Lower lobe of right lung (tissue), 2 donors: ENCODE measurements at places on chromosomes 12 and 14. TPM values are rescaled to one million over a fixed set of nuclear protein-coding genes. Genes with fewer than 3 reads are reported as not detected.

Gene DBX2
- 0.12 TPM for total RNA-seq

Gene TAS2R30
- total RNA-seq, result 3.9 TPM

Gene ANKRD33
- total RNA-seq, result not detected

Gene NPFF
- not detected for total RNA-seq

Gene PMEL
- 1.2 TPM for total RNA-seq

Gene PTGER2
- 6.2 TPM for total RNA-seq

Gene METTL25
- total RNA-seq, result 15.7 TPM

Gene AKAP6
- 8.6 TPM for total RNA-seq

Gene ENDOU
- total RNA-seq, result not detected

Gene TSPAN19
- total RNA-seq, result 6.6 TPM

GRCh38 chr14:84042992-84043391 lies 1487.0 kb upstream of the FLRT2 start:
- no peaks in the 10 kb centered on the region for H3K36me3 ChIP-seq
- DNase-seq, result no peak
- no peaks in the 10 kb centered on the region for H3K4me1 ChIP-seq
- no peaks in the 10 kb centered on the region for H3K27me3 ChIP-seq
- H3K4me3 ChIP-seq, result no peak overlapping the region
- no peak overlapping the region for H3K27ac ChIP-seq

- H3K4me1 ChIP-seq, result peaks cover 35% of the 10 kb centered on the region
- H3K4me3 ChIP-seq, result peak overlapping the region; percentile 79
- peaks cover 1% of the 10 kb centered on the region for H3K36me3 ChIP-seq
Observed at GRCh38 chr12:53324113-53324778, 2.8 kb upstream of the AAAS start.

- H3K36me3 ChIP-seq, result no peaks in the 10 kb centered on the region
- no peaks in the 10 kb centered on the region for H3K27me3 ChIP-seq
- no peak overlapping the region for H3K4me3 ChIP-seq
- H3K27ac ChIP-seq, result no peak overlapping the region
Observed at GRCh38 chr12:87935216-87935615, 94.0 kb downstream of the C12orf50 start.

GRCh38 chr12:28171356-28172060 lies 18.7 kb upstream of the CCDC91 start:
- no peaks in the 10 kb centered on the region for H3K27me3 ChIP-seq
- no peak overlapping the region for H3K4me3 ChIP-seq
- H3K36me3 ChIP-seq, result no peaks in the 10 kb centered on the region
- no peak for DNase-seq
- no peak overlapping the region for H3K27ac ChIP-seq

- H3K27ac ChIP-seq, result peak overlapping the region; percentile 67
- H3K27me3 ChIP-seq, result no peaks in the 10 kb centered on the region
- DNase-seq, result peak; percentile 66
- peaks cover 70% of the 10 kb centered on the region for H3K36me3 ChIP-seq
Observed at GRCh38 chr12:109467978-109468676, 9.0 kb downstream of the KCTD10 start.

- no peak overlapping the region for H3K4me3 ChIP-seq
- no peaks in the 10 kb centered on the region for H3K27me3 ChIP-seq
- DNase-seq, result no peak
- no peaks in the 10 kb centered on the region for H3K36me3 ChIP-seq
- H3K27ac ChIP-seq, result no peak overlapping the region
- no peaks in the 10 kb centered on the region for H3K4me1 ChIP-seq
Observed at GRCh38 chr12:43107026-43107775, 444.8 kb downstream of the ADAMTS20 start.

- no peak overlapping the region for H3K4me3 ChIP-seq
- peaks cover 6% of the 10 kb centered on the region for H3K4me1 ChIP-seq
- DNase-seq, result no peak
- no peaks in the 10 kb centered on the region for H3K27me3 ChIP-seq
- no peaks in the 10 kb centered on the region for H3K36me3 ChIP-seq
- no peak overlapping the region for H3K27ac ChIP-seq
Observed at GRCh38 chr12:70661466-70662161, 24.4 kb upstream of the PTPRB start.

GRCh38 chr12:58513301-58513834 lies 406.9 kb downstream of the LRIG3 start:
- no peak overlapping the region for H3K4me3 ChIP-seq
- H3K36me3 ChIP-seq, result no peaks in the 10 kb centered on the region
- no peak overlapping the region for H3K27ac ChIP-seq

DNA sequence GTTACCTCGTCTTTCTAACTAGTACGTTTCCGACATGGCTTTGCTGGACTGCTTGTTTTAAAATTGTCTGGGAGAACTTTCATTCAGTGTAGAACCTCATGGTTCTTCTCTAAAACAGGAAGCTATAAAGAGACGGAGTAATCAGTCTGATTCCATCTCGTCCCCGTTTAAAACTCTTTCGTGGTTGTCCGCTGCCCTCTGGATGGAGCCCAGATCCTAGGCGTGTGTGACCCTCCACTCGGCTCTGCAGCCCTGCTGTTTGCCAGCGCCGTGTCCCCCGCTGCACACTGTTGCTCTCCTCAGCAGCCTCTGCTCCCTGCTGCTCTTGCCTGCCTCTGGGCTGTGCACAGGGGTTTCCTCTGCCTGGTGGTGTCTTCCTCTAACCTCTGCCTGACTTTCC lies 50.2 kb downstream of the SLC8B1 start:
- H3K27me3 ChIP-seq, result no peaks in the 10 kb centered on the region
- peaks cover 93% of the 10 kb centered on the region for H3K36me3 ChIP-seq
- H3K27ac ChIP-seq, result no peak overlapping the region
- DNase-seq, result no peak
- no peak overlapping the region for H3K4me3 ChIP-seq

DNA sequence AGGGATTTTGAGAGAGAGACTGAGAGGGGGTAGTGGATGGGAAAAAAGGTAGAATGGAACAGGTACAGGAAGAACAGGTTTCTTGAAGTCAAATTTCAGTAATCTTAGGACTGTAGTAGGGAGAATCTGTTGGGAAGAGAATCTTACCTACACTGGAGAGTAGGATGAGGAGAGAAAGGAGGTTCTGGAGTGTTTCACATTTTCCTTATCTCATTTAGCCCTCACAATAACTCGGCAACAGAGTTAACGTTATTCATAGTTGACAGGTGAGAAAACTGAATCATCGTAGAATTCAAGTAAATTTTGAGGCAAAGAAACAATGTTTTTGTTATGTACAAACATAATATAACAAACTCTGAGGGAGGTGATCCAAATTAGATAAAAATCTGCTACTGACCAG lies 17.2 kb upstream of the STRN3 start:
- no peaks in the 10 kb centered on the region for H3K36me3 ChIP-seq
- no peak for DNase-seq
- H3K27ac ChIP-seq, result no peak overlapping the region
- no peak overlapping the region for H3K4me3 ChIP-seq

- H3K36me3 ChIP-seq, result no peaks in the 10 kb centered on the region
- H3K4me3 ChIP-seq, result no peak overlapping the region
- no peaks in the 10 kb centered on the region for H3K27me3 ChIP-seq
- H3K27ac ChIP-seq, result no peak overlapping the region
Observed at GRCh38 chr12:106276032-106276740, 26.3 kb upstream of the TCP11L2 start.

DNA sequence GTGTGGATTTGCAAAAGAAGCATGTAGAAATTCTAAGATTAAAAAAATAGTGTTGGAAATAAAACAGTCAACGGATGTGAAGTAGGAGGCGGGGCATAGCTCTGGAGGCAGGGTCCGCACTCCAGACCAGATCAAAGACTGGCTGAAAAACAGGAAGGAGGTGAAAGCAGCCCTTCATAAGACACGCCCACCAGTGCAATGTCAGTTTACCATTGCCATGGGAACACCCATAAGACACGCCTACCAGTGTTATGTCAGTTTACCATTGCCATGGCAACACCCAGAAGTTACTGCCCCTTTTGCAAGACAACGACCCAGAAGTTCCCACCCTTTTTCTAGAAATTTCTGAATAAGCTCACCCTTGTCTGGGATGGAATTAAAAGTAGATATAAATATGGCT lies 87.1 kb downstream of the FZD10 start:
- H3K4me3 ChIP-seq, result no peak overlapping the region
- H3K27ac ChIP-seq, result no peak overlapping the region
- no peaks in the 10 kb centered on the region for H3K4me1 ChIP-seq
- no peaks in the 10 kb centered on the region for H3K27me3 ChIP-seq

GRCh38 chr14:100114109-100114765 lies 45.2 kb downstream of the DEGS2 start:
- no peak for DNase-seq
- no peak overlapping the region for H3K27ac ChIP-seq
- no peaks in the 10 kb centered on the region for H3K27me3 ChIP-seq
- no peaks in the 10 kb centered on the region for H3K4me1 ChIP-seq
- peaks cover 21% of the 10 kb centered on the region for H3K36me3 ChIP-seq

GRCh38 chr12:4855121-4855924 lies 54.4 kb upstream of the KCNA1 start:
- peaks cover 13% of the 10 kb centered on the region for H3K4me1 ChIP-seq
- DNase-seq, result no peak
- no peak overlapping the region for H3K27ac ChIP-seq

- no peak overlapping the region for H3K4me3 ChIP-seq
- no peaks in the 10 kb centered on the region for H3K4me1 ChIP-seq
- H3K27ac ChIP-seq, result no peak overlapping the region
- no peaks in the 10 kb centered on the region for H3K27me3 ChIP-seq
- no peaks in the 10 kb centered on the region for H3K36me3 ChIP-seq
Observed at GRCh38 chr14:38500125-38500524, 244.2 kb upstream of the CLEC14A start.

DNA sequence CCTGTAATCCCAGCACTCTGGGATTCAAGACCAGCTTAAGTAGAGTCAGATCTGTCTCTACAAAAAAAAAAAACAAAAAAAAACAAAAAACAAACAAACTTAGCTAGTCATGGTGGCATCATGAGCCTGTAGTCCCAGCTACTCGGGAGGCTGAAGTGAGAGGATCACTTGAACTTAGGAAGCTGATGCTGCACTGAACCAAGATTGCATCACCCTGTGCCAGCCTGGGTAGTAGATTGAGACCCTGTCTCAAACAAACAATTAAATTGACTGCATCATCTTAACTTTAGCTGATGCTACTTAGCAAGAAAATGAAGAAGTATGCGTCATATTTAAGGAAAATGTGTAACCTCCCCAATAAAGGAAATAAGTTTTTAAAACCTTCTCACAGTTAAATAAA lies 136.6 kb upstream of the ATXN7L3B start:
- no peaks in the 10 kb centered on the region for H3K36me3 ChIP-seq
- no peak overlapping the region for H3K27ac ChIP-seq
- no peak for DNase-seq
- H3K4me1 ChIP-seq, result no peaks in the 10 kb centered on the region
- no peaks in the 10 kb centered on the region for H3K27me3 ChIP-seq

GRCh38 chr12:12557733-12558132 lies 4.9 kb downstream of the DUSP16 start:
- H3K4me3 ChIP-seq, result no peak overlapping the region
- H3K36me3 ChIP-seq, result no peaks in the 10 kb centered on the region
- no peak for DNase-seq
- no peaks in the 10 kb centered on the region for H3K27me3 ChIP-seq
- peaks cover 17% of the 10 kb centered on the region for H3K4me1 ChIP-seq

DNA sequence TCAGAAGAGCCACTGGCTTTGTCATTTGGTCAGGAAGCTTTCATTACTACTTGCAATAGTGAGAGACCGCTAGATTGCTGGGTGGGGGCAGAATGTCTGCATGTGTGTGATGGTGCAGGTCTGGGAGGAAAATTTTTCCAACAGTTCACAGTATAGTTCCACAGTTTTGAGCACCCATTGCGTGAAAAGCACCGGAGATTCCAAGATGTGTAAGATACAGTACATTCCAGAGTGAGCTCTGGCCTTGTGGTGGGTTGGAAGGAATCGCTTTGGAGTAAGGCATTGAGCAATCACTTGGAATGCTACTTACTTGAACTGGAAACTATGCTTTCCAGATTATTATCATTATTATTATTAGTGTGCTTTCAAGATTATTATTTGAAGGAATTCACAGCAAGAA lies 47.6 kb upstream of the FRMD6 start:
- H3K27me3 ChIP-seq, result no peaks in the 10 kb centered on the region
- no peak overlapping the region for H3K27ac ChIP-seq
- no peak for DNase-seq
- no peak overlapping the region for H3K4me3 ChIP-seq
- H3K4me1 ChIP-seq, result no peaks in the 10 kb centered on the region

DNA sequence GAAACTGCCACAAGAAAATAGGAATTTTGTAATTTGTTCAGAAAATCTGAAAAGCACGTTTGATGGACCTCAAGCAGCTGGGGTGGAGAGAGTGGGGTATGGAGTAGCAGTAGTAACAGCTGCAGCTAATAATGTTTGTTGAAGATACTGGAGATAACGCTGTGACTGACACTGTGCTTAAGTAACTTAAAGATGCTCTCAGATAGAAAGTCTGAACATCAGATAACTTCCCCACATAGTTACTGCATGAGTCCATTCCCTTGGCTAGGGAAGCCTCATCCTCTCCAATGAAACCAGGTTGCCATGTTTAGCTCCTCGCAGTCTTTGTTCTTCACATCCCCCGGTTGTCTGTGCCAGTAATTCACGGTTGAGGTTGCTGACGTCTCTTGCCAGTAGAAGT lies 24.9 kb downstream of the RMST start:
- H3K4me1 ChIP-seq, result no peaks in the 10 kb centered on the region
- no peaks in the 10 kb centered on the region for H3K36me3 ChIP-seq
- no peak overlapping the region for H3K27ac ChIP-seq
- H3K4me3 ChIP-seq, result no peak overlapping the region
- H3K27me3 ChIP-seq, result no peaks in the 10 kb centered on the region
- DNase-seq, result no peak

DNA sequence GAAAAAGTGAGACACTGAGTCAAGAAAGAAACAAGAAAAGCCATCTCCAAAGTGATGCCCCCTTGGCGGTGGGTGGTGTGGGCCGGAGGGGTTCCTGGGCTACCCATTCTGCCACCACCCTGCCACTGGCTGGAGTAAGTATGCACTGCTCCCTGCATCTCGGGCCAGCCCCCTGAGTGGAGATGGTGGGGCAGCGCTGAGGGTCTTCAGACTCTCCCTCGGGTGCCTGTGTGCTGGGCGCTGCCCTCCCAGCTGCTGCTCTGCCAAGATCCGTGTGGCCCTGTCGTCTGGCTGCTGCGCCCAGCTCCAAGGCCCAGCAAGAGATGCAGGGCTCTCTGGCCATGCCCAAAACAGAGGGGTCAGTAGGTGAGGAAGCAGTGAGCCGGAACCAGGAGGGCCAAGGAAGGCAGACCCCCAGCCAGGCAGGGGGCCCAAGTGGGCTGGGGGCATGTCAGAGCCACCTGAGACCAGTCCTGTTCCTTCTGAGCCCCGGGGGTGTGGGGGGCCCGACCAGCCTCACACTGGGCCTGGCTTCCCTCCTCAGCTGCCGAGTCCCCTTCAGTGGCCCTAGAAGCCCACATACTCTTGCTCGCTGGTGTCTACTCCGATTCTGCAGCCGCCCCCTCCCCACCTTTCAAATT lies 5.2 kb downstream of the GPR132 start:
- H3K27me3 ChIP-seq, result peaks cover 5% of the 10 kb centered on the region
- H3K4me3 ChIP-seq, result peak overlapping the region; percentile 38
- no peaks in the 10 kb centered on the region for H3K36me3 ChIP-seq
- H3K4me1 ChIP-seq, result peaks cover 65% of the 10 kb centered on the region

DNA sequence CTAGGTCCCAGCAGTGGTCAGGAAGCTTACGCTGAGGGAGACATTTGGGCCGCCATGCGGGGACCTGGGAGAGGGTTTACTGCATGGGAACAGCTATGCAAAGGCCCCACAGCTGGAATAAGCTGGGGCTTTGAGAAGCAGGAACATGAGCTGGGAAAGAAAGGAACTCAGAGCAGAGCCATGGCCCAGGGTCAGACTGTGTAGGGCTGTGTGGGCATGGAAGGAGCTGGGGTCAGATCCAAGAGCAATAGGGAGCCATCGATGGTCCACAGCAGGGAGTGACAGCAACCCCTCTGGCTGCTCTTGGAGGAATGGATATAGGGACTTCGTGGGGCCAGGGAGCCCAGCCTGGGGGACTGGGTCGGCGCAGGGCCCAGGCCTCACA lies 151.6 kb downstream of the ADGRD1 start:
- H3K4me3 ChIP-seq, result no peak overlapping the region
- no peak overlapping the region for H3K27ac ChIP-seq
- peaks cover 19% of the 10 kb centered on the region for H3K36me3 ChIP-seq
- peaks cover 8% of the 10 kb centered on the region for H3K27me3 ChIP-seq
